ENCODE measurements at places on chromosomes 6 and 20.

DNA sequence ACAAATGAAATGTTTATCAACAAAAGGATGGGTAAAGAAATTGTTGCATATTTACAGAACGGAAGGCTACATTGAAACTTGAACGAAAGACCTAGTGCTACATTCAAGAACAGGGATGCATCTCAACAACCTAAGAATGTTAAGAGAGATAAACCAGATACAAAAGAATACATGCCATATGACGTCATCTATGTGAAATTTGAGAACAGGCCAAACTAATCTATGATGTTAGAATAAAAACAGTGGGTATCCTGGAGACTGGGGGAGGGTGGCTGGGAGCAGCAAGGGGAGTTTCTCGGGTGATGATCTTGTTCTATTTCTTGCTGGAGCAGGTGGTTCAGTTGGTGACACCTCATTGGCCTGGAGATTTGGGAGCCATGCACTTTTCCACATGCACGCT, 81.5 kb downstream of the SULF2 start:
- no peak for DNase-seq

DNA sequence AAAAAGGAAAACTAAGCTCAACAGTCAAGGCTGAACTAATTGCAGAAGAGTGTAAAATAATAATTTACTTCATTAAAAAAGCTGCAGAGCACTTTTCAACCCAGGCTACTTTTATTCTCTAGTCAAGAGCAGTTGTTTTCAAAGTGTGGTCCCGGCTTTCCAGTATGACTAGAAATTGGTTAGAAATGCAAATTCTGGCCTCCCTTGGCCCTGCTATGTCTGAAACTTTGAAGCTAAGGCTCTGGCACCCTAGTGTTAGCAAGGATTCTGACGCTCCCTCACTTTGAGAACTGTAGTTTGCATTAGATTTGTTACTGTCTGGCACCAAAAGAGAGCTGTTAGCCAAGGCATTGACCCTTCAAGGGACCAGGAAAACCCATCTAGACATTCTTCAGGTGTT, 9.5 kb upstream of the NXT1 start:
- DNase-seq, result no peak

- DNase-seq, result no peak
Measured at GRCh38 chr6:8074213-8074612, 10.0 kb upstream of the BLOC1S5 start.

GRCh38 chr20:50477239-50477872, 32.8 kb upstream of the PTPN1 start:
- DNase-seq, result no peak

- DNase-seq, result peak; percentile 37
Measured at GRCh38 chr6:135162678-135163439, 18.2 kb upstream of the MYB start.

GRCh38 chr6:7725412-7725811, 487 bp upstream of the BMP6 start:
- DNase-seq, result no peak

DNA sequence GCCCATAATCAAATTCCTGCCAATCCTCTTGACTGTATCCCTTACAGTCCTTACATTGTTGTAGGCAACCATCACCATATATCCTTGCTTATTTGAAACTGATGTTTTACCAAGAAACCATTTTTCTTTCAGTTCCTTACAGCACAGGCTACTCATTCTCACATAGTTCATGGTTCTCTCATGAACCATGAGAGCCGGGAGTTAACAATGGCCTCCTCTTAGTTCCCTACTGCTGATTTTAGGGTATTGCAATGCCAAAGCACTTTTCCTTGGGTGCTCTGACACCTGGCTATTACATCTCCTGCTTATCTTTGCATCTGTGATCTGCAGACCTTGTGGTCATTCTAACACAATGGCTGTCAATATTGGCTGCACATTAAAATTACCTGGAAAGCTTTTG, 133.4 kb downstream of the MYB start:
- DNase-seq, result no peak

DNA sequence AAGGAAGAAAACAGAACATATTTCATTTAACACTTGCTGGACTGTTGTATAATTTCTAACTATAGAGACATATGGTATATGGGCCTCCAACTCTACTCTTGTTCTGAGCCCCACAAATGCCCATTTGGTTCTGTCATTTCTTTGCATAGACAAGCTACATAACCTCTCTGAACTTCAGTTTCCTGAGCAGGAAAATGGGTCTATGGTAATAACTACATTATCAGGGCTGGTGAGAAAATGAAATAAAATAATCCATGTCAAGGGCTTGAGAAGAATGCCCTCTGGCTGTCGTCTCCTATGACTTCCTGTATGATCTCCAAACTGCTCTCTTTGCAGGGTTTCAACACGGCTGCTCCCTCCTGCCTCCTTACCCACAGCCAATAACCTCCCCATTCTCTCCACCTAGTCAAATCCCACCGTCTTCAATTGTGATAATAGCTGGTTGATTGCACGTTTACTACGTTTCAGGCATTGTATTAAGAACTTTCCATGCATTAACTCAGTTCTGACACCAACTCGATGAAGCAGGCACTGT, 12.0 kb downstream of the ZCCHC3 start:
- DNase-seq, result no peak

- no peak for DNase-seq
Measured at GRCh38 chr6:91213229-91213901, 626.5 kb upstream of the MAP3K7 start.

- no peak for DNase-seq
Measured at GRCh38 chr6:56693246-56693607, 50.5 kb upstream of the DST start.

GRCh38 chr6:128370072-128370471, 150.3 kb downstream of the PTPRK start:
- no peak for DNase-seq

GRCh38 chr20:8995761-8996160, 73.1 kb upstream of the PLCB4 start:
- DNase-seq, result no peak

DNA sequence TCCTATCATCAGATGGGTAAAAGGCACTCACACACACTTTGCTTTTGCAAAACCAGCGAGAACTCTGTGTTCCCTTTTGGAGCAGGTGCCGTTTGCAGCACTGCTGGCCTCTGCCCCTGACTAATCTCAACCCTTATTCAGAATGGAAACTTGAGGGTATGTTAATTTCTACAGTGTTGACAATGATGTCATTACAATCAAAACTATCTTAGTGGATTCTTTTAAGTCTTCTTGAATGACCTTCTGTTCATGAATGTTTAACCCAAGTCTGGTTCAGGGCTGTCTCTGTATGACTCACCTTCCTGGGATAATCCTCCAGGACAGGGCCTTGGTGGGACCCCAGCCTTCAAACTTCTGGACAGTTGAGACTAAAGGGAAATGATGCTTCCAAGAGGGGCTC, 197.9 kb downstream of the CDH4 start:
- DNase-seq, result no peak

- DNase-seq, result no peak
Measured at GRCh38 chr6:21676769-21677168, 83.2 kb downstream of the SOX4 start.

- DNase-seq, result no peak
Measured at GRCh38 chr20:46690219-46691106, 1.2 kb upstream of the TP53RK start.

- DNase-seq, result no peak
Measured at GRCh38 chr6:157107571-157107914, 215.8 kb downstream of the TMEM242 start.

DNA sequence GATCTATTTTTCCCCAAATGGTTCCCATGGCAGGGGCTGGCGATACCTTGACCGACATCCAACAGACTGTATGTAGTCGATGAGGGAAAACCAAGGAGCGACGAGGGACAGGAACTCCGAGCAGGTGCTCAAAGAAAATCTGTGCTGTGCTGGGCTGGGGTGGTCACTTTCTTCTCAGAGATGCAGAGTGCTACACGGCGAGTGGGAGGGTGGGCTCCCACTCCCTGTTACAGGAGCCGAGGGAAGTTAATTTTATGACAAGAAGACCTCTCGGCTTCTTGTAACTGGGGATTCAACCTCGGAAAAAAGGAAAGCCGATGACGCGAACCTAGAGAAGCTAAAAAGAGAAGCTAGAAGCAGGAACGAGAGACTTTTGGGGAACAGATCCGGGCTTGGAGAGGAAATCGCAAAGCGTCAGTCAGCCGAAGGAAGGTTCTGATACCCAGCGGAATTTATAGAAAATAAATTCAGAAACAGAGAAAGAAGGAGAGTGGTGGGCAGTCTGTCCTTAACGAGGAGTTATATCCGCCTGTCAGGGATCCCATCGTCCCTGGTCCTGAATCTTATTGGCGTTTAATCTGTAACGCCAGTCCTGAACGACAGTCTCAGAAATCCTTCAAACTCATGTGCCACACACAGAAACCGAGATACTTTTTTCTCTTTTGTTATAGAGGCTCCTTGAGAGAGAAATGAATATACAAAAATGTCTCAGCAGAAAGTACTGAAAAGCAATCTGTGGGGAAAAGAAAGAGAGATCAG, 84.6 kb upstream of the ZNF322 start:
- no peak for DNase-seq

DNA sequence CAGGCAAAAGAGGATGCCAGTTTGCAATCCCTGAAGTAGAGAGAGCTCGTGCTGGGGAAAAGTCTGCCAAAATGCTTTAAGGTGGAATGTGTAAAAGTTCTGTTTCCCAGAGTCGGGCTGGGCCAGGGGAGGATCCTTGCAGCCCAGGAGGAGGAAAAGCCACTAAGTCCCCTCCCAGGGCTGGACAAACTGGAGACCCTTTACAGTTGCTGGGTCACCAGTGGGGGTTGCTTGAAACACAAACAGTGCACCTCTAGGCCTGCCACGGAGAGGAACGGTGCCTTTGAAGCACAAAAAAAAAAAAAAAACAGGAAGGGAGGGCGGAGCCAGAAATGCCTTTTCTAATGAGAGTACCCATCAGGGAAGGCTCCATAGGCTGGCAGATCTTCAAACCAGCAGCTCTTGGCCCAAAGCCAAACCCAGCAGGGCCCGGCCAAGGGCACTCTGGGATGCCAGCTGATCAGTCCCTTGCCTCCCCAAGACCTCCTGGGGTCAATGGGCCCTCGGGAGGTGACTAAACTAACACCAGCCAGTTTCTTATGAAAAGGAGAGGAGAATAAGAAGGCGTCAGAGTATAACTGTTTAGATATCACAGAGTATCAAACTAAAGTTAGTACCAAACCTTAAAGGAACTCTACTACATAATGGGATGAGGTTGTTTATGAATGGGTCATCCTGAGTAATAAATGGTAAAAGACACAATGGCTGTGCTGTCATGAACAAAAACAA, 23.7 kb downstream of the HLA-A start:
- peak; percentile 55 for DNase-seq

- DNase-seq, result no peak
Measured at GRCh38 chr6:76790881-76791280, 672.4 kb downstream of the HTR1B start.

- no peak for DNase-seq
Measured at GRCh38 chr6:170003451-170004160, 252.2 kb downstream of the ERMARD start.

DNA sequence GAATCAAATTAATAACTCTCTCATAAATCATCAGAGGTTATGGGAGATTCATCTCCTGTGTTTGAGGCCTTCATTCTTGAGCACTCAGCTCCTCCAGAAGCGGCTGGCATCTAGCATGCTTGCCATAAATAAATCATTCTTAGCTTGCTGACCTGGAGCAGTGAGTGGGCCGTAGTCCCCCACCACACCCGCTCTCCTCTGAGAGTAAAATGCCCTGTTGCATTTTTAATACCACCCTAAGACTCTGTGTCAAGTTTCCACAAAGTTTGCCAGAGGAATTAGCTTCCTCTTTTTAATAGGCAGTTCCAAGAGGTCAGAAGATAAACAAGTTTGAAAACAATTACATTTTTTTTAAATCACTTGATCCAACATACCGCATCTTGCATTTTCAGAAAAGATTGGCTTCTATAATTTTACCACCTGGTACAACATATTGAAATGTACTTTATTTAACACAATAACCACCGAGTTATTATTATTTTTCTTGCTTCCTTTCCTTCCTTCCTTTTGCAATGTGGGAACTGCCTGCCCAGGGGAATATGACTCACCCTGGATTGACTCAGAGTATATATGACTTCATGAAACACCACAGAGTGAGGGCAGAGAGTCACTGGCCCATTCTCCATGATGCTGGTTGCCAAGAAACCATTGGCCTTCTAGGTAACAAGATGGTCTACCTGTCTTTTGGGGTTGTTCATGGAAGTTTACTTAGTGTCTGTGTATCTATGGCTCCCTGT, 29.4 kb upstream of the CLIC5 start:
- peak; percentile 39 for DNase-seq

DNA sequence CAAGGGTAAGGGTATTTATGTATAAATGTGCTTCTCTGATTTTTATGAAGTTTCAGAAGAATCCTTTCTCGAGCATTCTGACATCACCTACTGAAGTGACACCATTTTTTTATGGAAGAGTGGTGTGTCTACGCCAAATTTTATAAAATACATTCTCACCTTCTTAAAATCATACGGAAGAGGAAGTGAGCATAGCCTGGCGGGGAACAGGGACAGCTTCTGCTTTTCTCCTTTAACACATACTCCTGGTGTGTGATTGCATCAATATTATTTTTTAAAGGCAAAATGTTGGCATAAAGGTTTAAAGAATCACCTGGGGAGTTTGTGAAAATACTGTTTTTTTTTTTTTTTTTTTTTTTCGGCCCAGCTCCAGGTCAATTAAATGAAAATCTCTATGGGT, 733.6 kb upstream of the MAN1A1 start:
- no peak for DNase-seq

DNA sequence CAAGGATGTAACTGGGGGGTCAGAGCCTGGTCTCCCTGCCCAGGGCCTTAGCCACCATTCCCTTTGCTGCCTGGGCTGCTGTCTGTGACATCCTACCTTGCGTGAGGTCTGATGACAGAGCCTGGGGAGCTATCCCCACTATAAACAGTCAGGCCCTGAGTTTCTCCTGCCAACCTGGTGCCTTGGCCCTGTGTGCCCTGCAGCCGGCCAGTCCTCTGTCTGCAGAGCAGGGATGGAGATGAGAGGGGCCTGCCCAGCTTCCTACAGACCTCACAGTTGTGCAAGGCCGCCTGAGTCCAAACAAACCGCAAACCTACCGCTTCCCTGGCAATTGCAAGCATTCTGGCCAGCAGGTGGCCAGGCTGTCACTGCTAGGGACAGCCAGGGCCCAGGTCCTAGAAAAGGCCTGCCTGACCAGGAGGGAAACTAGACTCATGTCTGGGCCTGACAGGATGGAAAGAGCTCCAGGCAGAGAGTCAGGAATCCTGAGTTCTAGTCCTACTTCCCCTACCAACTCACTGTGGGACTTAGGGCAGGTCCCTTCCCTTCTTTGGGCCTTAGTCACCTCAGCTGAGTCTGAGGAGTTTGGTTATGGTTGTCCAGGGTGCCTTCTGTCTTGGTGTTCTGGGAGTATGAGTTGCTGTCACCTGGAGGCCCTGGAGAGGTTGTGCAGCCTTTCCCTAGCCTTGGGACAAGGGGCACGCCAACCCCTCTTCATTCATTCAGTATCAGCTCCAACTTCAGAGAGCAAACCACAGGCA, 86.2 kb downstream of the VEGFA start:
- no peak for DNase-seq

GRCh38 chr6:56521976-56522375, 120.7 kb downstream of the DST start:
- DNase-seq, result no peak

GRCh38 chr6:67640484-67640883, 994.6 kb upstream of the ADGRB3 start:
- DNase-seq, result no peak

GRCh38 chr6:4756247-4756646, 20.0 kb upstream of the CDYL start:
- no peak for DNase-seq
